ENCODE measurements at places on chromosomes 12 and 14.
A peak's percentile ranks its signal among the peaks of the same experiment; 100 is the strongest.

DNA sequence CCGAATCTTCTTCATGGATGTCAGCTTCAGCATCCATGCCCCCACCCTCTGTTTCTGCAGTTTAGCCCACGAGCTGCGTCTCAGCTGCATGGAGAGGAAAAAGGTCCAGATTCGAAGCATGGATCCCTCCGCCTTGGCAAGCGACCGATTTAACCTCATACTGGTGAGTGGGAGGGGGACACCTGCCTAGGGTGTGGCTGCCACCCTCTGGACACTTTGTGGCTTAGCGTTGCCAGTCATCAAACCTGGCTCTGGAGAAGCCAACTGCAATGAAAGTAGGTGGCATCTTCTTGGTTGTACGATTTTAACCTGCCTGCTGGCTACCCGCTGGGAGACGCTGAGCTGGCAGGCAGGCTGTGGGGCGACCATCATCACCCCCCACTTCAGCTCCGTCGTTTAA, 16.7 kb downstream of the DCAF4 start:
- DNase-seq = no peak

- DNase-seq = no peak
Observed at GRCh38 chr14:24705840-24706239, 71.8 kb upstream of the GZMB start.

GRCh38 chr12:1594006-1594260, 448 bp downstream of the FBXL14 start:
- DNase-seq = no peak

DNA sequence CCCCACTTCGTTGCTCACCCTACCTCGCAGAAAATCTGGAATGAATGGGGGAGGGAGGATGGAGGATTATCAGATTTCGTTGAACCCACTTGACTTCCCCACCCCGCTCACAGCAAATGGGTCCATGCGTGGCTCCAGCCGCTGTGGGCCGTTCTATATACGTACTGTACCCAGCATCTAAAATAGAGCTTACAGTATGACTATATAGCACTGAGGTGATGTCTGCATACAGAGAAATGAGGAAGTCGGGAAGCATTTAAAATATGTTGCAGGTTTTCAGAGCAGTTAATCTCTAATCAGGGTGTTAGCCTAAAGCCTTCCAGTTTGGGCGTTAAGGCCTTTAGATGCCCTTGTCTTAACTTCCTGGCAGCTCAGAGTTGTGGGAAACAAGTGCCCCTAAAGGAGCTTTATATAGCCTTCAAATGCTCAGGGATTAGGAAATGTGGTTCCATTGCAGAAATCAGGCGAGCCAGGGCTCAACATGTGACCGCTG, 1.4 kb downstream of the BICDL1 start:
- peak; percentile 24 for DNase-seq

DNA sequence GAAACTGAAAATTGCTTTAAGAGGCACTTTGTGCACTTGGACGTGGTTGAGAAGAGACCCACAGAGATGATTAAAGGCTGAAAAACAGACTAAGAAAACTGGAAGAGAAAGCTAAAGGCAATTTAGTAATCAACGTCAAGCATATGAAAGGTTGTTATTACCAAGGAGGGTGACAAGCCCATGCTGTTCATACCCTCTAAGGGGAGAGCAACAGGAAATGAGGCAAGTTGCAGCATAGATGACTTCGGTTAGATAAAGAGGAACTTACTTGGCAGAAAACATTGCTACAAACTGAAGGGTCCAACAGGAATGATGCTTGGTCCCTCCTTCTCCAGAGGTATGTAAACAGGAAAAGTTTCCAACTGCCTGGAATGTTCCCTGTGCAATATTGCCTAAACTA, 107.8 kb downstream of the DUSP6 start:
- DNase-seq = no peak

DNA sequence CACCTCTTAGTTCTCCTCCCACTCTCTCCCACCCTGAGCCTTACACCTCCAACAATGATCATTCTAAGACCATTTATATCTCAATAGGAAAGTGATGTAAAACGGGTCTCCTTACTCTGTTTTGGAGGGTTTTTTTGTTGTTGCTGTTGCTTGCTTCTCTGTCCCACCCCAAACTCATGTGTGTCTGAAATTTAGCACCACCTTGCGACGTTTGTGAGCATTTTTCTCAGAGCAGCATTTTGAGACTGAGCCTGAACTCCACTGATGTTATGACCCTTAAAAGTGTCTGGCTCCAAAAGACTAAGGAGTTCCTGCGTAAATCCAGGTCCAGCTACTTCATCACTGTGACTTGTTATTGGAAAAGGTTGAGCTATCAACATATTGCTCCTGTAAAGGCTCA, 155.0 kb downstream of the DAD1 start:
- no peak for DNase-seq

DNA sequence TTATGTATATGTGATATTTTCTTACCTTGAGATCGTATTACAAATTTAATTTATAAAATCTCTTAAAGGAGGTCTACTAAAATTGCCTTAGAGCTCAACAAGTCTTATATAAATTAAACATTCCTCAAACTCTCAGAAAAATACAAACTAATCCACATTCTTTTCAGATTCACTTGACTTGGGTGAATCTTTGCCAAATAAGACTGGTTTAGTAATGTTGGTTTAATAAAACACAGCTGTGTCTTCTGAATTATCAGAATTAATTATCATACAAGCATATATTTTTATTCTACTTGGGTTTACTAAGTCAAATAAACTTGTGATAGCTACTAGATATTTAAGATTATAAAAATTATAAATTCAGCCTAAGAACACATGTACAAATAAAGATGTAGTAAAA, 13.3 kb downstream of the GLIPR1L2 start:
- no peak for DNase-seq

Measured in stimulated activated CD4-positive, alpha-beta T cell treated with anti-CD3 and anti-CD28 coated beads, Interleukin-2, amount 100 ng/mL, for 48 hours (primary cell).